ENCODE measurements at places on chromosomes 6 and 20. TPM values are rescaled to one million over a fixed set of nuclear protein-coding genes. Genes with fewer than 3 reads are reported as not detected.

GRCh38 chr20:47202733-47203667 is 153.5 kb downstream of the ZMYND8 start:
- H3K27me3 ChIP-seq = no peaks in the 10 kb centered on the region
- peaks cover 7% of the 10 kb centered on the region for H3K4me1 ChIP-seq
- no peak overlapping the region for H3K27ac ChIP-seq
- no peak overlapping the region for H3K4me3 ChIP-seq
- H3K36me3 ChIP-seq = no peaks in the 10 kb centered on the region
- DNase-seq = no peak

- no peaks in the 10 kb centered on the region for H3K4me1 ChIP-seq
- no peak overlapping the region for H3K27ac ChIP-seq
- H3K27me3 ChIP-seq = peaks cover 2% of the 10 kb centered on the region
- no peak for DNase-seq
Observed at GRCh38 chr6:10190042-10190441, 224.8 kb downstream of the TFAP2A start.

DNA sequence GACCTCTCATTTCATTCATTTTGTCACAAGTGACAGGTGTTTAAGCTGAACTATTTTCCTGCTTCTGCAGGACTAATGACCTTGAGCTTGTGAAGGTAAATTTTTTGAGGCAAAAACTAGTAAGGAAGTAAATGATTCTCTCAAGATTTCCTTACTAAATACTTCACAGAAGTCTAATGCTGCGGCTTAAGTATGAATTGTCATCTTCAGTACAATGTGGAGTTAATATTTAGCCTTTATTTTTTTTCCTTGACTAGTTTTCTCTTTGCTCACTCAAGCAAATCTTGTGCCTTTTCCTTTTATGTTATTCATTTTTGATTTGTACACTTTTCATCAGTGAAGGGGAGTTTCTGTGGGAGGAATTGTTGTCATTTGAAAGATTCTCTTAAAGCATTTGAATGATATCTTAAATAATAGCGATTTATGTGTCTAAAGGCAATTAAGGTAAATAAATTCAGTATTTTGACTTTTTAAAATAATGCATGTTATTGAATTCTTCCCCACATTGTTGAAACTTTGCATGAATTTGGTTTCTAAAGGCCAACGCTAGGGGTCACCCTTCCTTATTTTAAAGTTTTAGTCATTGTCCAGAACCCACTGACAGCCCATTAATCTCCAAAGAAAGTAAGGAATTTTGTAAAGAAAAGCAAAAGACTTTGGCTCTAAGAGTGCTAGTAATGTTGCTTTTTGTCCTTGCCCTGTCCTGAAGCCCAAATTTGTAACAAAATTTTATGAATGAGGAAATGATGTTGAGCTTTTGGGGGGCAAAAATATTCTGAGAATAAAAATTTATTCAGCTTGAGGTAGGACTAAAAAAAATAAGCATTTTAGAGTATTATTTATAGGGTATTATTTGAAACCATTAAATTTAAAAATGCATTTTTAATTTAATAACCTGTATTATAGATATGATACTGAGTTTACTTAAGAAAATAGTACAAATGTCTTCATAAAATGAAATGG is 157.4 kb upstream of the LAMA2 start:
- H3K4me1 ChIP-seq = no peaks in the 10 kb centered on the region
- peak; percentile 31 for DNase-seq
- H3K4me3 ChIP-seq = no peak overlapping the region
- H3K27me3 ChIP-seq = peaks cover 24% of the 10 kb centered on the region
- no peaks in the 10 kb centered on the region for H3K36me3 ChIP-seq

DNA sequence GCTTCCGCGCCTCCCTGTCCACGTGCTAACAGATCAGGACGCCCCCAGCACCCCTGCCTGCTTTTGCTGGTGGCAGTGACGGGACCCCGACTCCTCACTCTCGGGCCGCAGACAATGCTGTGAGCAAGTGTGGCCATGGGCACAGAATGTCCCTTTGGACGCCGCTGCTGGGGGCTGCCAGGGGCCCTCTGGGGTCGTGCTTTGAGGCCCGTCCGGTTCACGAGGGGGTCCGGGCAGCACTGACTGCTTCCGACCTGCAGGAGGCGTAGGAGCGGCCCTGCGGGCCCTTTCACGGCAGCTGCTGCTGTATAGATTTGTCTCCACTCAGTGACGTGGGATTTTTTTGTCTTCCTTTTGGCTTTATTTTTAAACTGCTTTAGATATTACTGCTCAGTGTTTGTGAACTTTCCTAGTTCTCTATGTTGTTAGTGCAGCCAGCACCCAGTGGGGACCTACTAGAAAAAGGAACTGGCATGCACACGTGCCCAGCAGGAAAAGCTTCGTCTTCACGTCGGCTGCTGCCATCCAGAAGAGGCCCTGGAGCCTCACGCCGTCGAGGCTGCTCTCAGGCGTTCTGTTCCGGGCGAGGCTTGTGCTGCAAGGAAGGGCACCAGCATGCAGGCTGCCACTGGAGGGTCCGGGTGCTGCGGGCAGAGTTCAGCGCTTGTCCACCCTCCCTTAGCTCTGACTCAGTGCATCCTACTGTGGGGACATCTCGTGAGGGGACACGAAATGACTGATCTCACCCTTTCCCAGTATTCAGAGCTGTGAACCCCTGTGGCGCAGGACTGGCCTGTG is 21.7 kb downstream of the UCKL1 start:
- H3K27ac ChIP-seq = no peak overlapping the region
- no peaks in the 10 kb centered on the region for H3K4me1 ChIP-seq
- DNase-seq = no peak
- peaks cover 13% of the 10 kb centered on the region for H3K36me3 ChIP-seq
- H3K27me3 ChIP-seq = no peaks in the 10 kb centered on the region

GRCh38 chr20:40481743-40482458 is 207.1 kb downstream of the MAFB start:
- H3K36me3 ChIP-seq = no peaks in the 10 kb centered on the region
- H3K4me3 ChIP-seq = no peak overlapping the region
- H3K27me3 ChIP-seq = peaks cover 5% of the 10 kb centered on the region
- no peak overlapping the region for H3K27ac ChIP-seq
- DNase-seq = no peak

DNA sequence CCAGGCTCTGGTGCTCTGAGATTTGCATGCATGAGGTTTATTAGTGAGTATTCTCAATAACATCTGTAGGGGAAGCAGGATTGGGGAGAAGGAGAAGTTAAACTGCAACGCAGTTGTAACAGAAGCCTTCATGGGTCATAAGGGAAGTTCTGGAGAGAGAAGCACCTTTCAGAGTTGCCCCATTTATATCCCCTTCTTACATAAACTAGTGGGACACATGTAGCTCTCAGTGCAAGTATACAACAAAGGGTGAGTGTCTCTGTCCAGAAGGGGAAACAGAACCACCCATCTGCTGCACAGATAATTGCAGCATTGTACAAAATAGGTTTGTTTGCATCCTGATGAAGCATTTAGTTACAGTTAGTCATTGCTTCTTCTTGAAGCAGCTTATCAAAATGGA is 4.3 kb upstream of the ADGB start:
- peaks cover 6% of the 10 kb centered on the region for H3K4me1 ChIP-seq
- H3K27me3 ChIP-seq = peaks cover 9% of the 10 kb centered on the region
- H3K36me3 ChIP-seq = no peaks in the 10 kb centered on the region
- H3K4me3 ChIP-seq = no peak overlapping the region

- no peak overlapping the region for H3K4me3 ChIP-seq
- no peak overlapping the region for H3K27ac ChIP-seq
- H3K4me1 ChIP-seq = no peaks in the 10 kb centered on the region
- no peaks in the 10 kb centered on the region for H3K27me3 ChIP-seq
- peaks cover 8% of the 10 kb centered on the region for H3K36me3 ChIP-seq
Observed at GRCh38 chr6:38460186-38460585, 179.5 kb downstream of the BTBD9 start.

DNA sequence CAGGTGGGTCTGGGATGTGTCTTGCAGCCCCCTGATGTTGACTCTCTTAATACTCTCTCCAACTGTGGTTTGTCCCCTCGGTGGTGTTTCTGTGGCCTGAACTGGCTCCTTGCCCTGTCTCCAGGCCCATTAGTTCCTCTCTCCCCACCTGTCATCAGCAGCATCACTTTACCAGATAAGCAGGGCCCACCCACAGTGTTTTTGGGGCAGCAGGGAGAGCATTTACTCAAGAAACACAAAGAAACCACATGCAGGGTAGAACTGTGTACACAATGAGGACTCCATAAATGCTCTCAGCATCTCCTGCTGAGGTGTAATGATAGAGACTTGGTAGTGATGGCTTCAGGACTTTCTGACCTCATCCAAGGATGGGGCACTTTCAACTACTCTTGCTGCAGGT is 20.2 kb upstream of the MRPS18A start:
- no peak overlapping the region for H3K27ac ChIP-seq
- DNase-seq = no peak
- peaks cover 10% of the 10 kb centered on the region for H3K27me3 ChIP-seq

- no peak overlapping the region for H3K4me3 ChIP-seq
- no peak overlapping the region for H3K27ac ChIP-seq
- H3K4me1 ChIP-seq = peaks cover 8% of the 10 kb centered on the region
- H3K27me3 ChIP-seq = peaks cover 44% of the 10 kb centered on the region
Observed at GRCh38 chr20:46025376-46025783, 3.6 kb upstream of the SLC12A5 start.

GRCh38 chr20:9989066-9989724 is 45.6 kb upstream of the ANKEF1 start:
- no peak overlapping the region for H3K4me3 ChIP-seq
- no peak for DNase-seq
- H3K27me3 ChIP-seq = peaks cover 4% of the 10 kb centered on the region

DNA sequence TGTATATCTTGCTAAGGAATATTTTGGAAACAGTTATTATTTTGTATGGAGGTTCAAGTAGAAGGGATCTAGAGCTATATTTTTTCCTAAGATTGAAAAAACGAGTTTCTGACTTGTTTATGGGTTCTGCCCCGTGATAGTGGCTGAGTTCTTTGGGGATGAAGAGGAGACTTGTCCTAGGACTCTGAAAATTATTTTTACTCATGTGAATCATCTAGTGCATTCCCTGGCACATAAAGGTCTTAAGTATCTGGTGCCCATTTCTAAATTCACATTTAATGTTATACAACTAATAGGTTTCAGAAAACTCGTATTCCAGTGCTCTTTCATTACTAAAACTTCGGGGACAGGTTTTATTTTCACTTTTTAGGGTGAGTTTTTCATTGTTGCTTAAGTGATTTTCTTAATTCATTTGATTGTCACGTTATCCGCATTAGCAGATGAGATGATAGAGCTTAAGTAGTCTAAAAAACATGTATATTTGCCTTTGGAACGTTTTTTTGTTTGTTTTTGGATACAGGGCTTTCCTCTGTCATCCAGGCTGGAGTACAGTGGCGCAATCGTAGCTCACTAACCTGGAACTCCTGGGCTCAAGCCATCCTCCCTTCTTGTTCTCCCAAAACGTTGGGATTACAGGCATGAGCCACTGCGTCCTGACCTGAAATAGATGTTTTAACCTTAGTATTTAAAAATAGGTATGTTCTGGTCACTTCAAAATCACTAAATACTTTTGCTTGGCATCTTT is 2.1 kb downstream of the NFYA start:
- H3K27me3 ChIP-seq = no peaks in the 10 kb centered on the region
- H3K4me3 ChIP-seq = peak overlapping the region; percentile 93
- peak overlapping the region; percentile 97 for H3K27ac ChIP-seq
- peaks cover 54% of the 10 kb centered on the region for H3K4me1 ChIP-seq
- no peak for DNase-seq

Gene SLC17A3
- not detected for total RNA-seq

Gene SEMG1
- total RNA-seq = not detected

Gene TMEM14A
- total RNA-seq = 11.0 TPM

Gene NR2E1
- total RNA-seq = not detected

Gene BCLAF1
- total RNA-seq = 108 TPM

Gene MAP7
- total RNA-seq = 1.1 TPM

Gene NNAT
- 0.91 TPM for total RNA-seq

Gene HCK
- total RNA-seq = not detected

Gene EMILIN3
- not detected for total RNA-seq

Gene BEND3
- total RNA-seq = 2.6 TPM

Gene CST4
- not detected for total RNA-seq

Measured in activated naive CD4-positive, alpha-beta T cell treated with anti-CD3 and anti-CD28 coated beads for 36 hours (primary cell).